ENCODE measurements at places on chromosomes 1 and 21. TPM values are rescaled to one million over a fixed set of nuclear protein-coding genes. Genes with fewer than 3 reads are reported as not detected.

CD48 gene
- total RNA-seq, result 6.0 TPM

WDR64 gene
- total RNA-seq, result not detected

TNFRSF4 gene
- 2.0 TPM for total RNA-seq

S100A10 gene
- 152 TPM for total RNA-seq

DNALI1 gene
- total RNA-seq, result 11.5 TPM

KCNJ6 gene
- total RNA-seq, result not detected

PER3 gene
- 33.3 TPM for total RNA-seq

RHOU gene
- 38.7 TPM for total RNA-seq

G0S2 gene
- total RNA-seq, result 7.7 TPM

SERPINC1 gene
- 0.44 TPM for total RNA-seq

RUNX3 gene
- 5.3 TPM for total RNA-seq

OR2T11 gene
- total RNA-seq, result not detected

TNFRSF8 gene
- total RNA-seq, result 0.36 TPM

TLR5 gene
- total RNA-seq, result 24.7 TPM

TRABD2B gene
- total RNA-seq, result 4.6 TPM

FCRL5 gene
- 3.8 TPM for total RNA-seq

OPTC gene
- not detected for total RNA-seq

TFF3 gene
- 3.0 TPM for total RNA-seq

HSD3B1 gene
- 0.75 TPM for total RNA-seq

RGSL1 gene
- not detected for total RNA-seq

TXNDC12 gene
- total RNA-seq, result 41.7 TPM

GNAT2 gene
- total RNA-seq, result not detected

DIRAS3 gene
- 2.7 TPM for total RNA-seq

RGS1 gene
- total RNA-seq, result 50.0 TPM

SYPL2 gene
- total RNA-seq, result 2.0 TPM

GPR25 gene
- not detected for total RNA-seq

FCGR2B gene
- 11.6 TPM for total RNA-seq

LCE3E gene
- total RNA-seq, result not detected

RPS6KC1 gene
- 20.7 TPM for total RNA-seq

RAP1GAP gene
- 47.0 TPM for total RNA-seq

All from ureter (tissue), 1 donor.